Anterior cingulate cortex (tissue), 58 donors: ENCODE measurements at places on chromosomes 3 and 15.

GRCh38 chr3:146750196-146750595, 145.1 kb upstream of the PLSCR5 start:
- no peak for DNase-seq

DNA sequence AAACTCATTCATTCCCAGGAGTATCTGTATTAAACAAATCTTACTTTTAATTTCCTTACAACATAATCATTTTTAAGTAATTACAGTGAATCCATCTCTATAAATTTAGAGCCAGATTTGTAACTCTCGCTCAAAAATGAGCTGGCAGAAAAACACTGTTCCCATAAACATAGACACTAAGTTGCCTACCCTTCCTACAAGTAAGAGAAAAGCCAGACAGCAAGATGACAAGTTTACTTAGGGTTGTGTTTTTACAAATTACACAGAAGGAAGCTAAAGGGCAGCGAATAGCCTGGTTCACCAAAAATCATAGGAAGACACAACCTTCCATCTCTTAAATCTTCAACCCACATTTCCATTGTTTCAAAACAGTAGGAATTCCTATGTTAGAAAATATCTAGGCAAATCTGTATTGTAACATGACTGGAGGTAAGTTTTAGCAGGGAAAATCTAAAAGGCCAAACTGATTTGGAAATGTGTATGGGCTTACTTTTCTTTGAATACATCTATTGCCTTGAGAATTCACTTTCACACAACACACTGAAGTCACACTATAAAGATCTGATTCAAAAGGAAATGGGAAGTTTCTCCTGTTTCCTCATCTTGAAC, 21.7 kb downstream of the HERC1 start:
- DNase-seq, result no peak

DNA sequence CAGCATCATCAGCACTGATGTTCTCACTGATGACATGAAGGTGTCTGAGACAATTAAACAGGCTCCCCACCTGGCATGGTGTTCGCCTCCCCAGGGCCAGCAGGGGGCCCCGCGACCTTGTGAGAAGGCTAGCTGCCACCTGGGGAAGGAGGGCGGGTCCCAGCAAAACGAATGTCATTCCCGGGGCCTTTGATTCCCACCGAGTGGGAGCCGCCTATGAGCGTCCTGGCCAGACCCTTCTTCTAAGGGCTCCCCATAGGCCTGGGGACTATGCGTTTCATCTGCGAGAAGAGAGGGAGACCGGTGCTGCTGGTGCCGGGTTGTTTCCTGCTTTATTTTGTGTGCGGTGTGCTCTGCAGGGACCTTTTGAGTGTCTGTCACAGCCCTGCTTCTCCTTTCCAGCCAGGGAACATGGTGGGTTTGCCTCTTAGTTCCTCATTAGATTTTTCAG, 20.5 kb upstream of the MINDY4B start:
- peak; percentile 3 for DNase-seq

- DNase-seq, result no peak
Measured at GRCh38 chr15:44788748-44789147, 52.4 kb downstream of the TRIM69 start.

DNA sequence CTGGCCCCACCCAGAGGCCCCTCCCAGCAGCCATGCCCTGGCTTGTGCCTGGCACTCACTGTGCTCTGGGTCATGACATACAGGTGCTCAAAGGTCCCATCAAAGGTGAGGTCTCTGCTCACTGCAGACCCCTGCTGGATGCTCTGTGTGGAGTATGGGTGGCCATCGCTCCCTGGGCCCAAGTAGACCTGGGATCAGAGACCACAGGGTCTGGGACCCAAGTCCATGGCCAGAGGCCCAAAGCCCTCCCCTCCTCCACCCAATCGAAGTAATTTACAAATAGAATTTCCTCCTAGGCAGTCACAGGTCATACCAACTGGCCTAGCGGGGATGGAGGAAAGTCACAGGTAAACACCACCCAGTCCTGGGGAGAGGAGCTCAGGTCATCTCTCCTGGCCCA, 7.6 kb downstream of the PLXNB1 start:
- DNase-seq, result no peak

GRCh38 chr3:31572236-31573004, 39.7 kb downstream of the STT3B start:
- DNase-seq, result no peak

DNA sequence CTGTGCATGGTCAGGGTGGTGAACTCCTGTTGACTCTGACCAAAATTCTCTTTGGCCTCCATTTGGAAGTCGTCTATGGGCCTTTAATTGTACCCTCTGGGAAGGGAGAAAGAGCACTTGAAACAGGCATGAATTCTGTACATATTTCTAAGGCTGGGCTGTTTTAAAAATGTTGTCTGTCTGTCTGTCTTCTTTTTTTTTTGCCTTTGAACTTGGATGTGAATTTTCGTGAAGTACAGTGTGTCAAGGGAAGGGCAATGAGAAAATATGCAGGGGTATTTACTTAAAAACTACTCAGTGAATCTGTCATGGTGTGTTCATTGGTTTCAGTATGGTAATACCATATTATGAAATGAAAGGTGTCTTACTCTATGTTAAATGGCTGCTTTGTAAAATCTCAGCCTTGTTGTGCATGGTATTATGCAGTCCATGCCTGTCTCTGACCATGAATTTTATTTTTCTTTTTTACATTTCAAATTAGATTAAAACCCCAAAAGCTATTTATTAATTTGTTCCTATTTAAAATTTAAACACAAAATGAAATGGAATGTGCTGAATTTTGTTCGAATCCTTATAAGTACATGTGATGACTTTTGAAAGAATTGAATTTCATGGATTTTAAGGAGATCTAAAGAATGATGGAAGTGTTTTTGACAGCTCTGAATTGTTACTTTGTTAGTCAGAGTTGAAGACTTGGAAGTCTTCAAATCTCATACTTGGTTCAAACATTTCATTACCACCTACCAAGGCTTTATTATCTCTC, 51.1 kb downstream of the RARB start:
- DNase-seq, result no peak

- DNase-seq, result no peak
Measured at GRCh38 chr3:137766041-137766875, 2.1 kb downstream of the SOX14 start.

- no peak for DNase-seq
Measured at GRCh38 chr3:138696666-138697370, 88.2 kb downstream of the FAIM start.

DNA sequence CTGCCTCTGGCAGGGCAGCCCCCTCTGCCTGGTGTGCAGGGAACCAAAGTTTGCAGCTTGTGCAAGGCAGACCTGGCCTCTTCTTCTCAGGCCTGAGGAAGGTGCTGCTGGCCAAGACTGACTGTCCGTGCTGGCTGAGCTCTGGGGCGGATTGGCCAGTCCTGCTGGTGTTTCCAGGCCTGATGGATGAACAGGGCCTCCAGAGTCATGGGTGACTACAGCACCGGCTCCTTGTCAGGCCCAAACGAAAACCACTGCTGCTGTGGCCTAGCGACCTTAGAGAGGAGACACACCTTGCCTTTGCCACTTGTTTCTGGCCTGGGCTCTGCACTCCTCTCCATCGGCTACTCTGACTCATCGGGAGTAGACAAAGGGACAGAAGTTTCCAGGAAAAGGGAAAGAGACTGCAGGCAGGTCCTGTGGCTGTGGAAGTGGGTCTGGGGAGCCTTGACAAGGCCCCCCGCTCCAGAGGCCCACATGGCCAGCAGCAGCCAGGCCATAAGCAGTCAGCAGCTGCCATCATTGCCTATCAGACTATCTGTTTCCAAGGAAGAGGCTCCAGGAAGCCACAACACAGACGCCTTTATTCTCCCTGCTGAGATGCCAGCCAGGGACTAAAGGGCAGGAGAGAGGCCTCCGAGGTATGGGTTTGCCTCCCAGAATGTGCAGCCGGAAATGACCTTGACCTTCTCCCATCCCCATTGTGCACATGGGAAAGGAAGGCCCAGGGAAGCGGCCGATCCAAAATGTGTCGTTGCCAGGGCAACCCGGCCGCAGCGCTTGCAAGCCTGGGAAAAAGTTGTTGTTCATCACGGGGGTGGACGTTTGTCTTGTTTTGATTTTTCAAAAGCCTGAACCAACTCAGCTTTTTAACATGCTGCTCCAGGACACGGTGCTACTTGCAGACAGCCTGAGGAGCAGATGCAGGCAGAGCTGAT, 160.5 kb downstream of the CHSY1 start:
- DNase-seq, result peak; percentile 66

DNA sequence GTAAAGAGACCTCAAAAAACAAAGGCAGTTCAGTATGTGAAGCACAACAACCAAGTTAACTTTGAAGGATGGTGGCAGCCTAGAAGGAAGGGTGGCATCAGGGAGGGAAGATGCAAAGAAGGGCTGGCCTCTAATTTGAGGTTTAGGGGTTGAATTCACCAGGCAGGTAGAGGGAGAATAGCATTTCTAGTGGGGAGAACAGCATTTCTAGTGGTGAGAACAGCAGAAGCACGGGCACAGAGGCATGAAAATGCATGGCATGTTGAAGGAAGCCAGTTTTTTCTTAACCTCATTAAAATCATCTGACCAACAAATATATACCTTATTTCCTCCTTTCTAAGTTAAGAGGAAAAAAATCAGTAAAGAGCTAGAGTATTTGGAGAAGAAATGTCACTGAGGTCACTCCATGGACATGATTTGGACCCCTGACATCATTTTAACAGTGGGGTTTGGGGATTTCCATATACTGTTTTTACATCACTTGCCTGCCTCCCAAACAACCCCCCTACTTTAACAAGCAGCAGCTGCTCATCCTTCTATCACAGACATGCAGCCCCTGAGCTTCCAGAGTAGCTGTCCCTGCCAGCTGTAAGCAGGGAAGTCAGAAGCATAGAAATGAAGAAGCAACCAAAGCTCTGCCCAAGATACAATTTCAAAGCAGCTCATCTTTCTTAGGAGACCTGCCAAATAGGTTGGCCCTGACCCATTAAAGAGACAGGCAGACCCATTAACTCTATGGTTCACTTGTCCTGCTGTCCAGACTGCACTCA, 2.4 kb upstream of the POPDC2 start:
- DNase-seq, result no peak

- DNase-seq, result no peak
Measured at GRCh38 chr15:83612226-83612625, 41.7 kb upstream of the ADAMTSL3 start.

- DNase-seq, result no peak
Measured at GRCh38 chr3:41164777-41165176, 34.5 kb upstream of the CTNNB1 start.

DNA sequence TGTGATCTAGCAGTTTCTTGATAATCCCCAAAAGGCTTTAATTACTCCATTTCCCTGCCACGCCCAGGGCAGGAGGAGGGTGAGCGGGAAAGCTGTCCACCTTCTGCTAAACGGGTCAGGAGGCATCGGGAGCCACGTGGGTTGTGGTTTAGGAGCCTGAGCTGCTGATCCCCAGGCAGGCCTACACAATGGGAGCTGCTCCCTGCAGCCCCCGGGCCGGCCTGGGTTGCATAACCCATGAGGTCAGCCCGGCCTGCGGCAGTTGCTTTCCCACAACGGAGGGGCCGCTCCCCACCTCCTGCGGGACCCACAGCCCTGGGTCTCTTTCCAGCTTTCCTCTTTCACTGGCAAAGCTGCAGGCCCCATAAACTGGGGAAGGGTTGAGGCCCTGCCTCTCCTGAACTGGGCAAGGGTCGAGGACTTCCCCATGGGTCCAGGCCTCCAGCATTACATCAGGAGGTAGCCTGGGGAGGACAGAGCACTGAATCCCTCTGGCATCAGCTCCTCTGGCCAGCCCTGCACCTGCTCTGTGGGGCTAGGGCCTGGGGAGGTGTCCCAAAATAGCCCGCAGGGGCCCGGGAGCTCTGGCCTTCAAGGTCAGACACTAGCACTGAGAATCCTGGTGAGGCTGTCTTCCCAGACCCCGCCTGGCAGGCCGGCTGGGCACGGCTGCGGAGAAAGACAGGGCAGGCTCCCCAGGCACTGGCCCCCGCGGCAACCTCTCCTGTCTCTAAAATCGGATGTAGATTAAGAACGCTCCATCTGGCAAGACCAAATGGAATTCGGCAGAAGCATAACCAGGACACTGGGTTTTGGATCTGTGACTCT, 47.3 kb downstream of the ZDHHC19 start:
- no peak for DNase-seq

- DNase-seq, result no peak
Measured at GRCh38 chr3:23170291-23170690, 32.8 kb upstream of the UBE2E2 start.

DNA sequence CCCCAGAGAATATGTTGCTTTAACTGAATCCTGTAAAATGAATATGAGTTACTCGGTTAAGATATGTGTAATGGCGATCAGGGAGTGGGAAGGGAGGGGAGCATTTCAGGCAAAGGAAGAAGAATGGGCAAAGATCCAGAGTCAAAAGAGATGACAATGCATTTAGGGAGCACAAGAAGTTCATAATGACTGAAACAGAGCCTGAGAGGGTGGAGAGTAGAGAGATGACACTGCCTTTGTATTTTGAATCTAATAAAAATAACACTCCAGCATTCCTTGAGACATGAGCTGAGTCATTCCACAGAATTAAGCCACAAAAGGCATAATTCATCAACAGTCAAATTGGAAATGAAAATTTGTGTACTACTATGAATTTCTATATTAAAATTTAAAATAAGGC, 105.3 kb upstream of the PEX5L start:
- DNase-seq, result no peak

DNA sequence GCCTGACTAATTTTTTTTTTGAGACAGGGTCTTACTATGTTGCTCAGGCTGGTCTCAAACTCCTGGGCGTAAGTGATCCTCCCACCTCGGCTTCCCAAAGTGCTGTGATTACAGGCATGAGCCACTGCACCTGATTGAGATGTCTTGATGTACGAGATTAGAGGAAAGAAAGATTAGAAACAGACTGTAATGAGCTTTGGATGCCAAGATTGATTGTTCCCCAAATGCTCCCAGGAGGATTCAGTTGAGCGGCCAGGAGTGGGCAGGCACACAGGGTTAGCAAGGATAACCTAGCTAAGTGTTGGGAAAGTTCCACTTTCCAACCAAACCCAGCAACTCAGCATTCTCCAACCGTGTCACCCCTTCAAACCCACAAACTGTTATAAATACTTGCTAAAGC, 63.7 kb downstream of the SRGAP3 start:
- no peak for DNase-seq

GRCh38 chr3:134918441-134918840, 123.4 kb downstream of the EPHB1 start:
- no peak for DNase-seq

GRCh38 chr15:47443839-47444238, 273.5 kb upstream of the SEMA6D start:
- no peak for DNase-seq

GRCh38 chr3:49171119-49171774, at the start of gene KLHDC8B:
Gene KLHDC8B, plus strand, starts transcription at chr3:49171598. Its CDS starts 1,172 bp downstream, at chr3:49172770.
- peak; percentile 70 for DNase-seq

DNA sequence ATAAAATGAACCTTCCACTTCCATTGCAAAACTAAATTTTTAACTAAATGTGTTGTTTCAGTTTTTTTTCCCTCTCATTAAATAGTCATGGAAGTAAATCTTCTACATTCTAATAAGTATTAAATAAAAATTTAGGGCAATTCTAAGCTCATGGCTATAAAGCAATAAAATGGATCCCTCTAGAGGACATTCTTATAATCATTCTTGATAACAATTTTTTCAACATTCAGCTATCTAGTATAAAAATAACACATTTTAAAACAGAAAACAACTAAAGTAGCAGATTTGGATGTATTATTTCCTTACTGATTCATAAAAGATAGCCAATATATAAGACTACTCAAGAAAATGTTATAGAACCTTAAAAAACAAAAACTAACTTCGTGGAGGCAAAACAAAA, 393.1 kb downstream of the PLOD2 start:
- DNase-seq, result no peak
